CD4-positive, alpha-beta memory T cell (primary cell): ENCODE measurements at places on chromosomes 16 and 17. TPM values are rescaled to one million over a fixed set of nuclear protein-coding genes. Genes with fewer than 3 reads are reported as not detected.

GRCh38 chr17:58383892-58384462 lies 32.0 kb upstream of the SUPT4H1 start:
- no peak for DNase-seq
- H3K36me3 ChIP-seq = no peaks in the 10 kb centered on the region
- H3K27ac ChIP-seq = no peak overlapping the region
- H3K4me3 ChIP-seq = no peak overlapping the region
- peaks cover 37% of the 10 kb centered on the region for H3K4me1 ChIP-seq
- H3K27me3 ChIP-seq = no peaks in the 10 kb centered on the region

- H3K4me3 ChIP-seq = no peak overlapping the region
- H3K4me1 ChIP-seq = no peaks in the 10 kb centered on the region
- H3K27ac ChIP-seq = no peak overlapping the region
- DNase-seq = no peak
- H3K36me3 ChIP-seq = no peaks in the 10 kb centered on the region
These were observed 77.0 kb upstream of the HS3ST4 start for GRCh38 chr16:25614716-25615265.

GRCh38 chr17:78184868-78185267 lies 2.0 kb downstream of the TK1 start:
- H3K4me1 ChIP-seq = peaks cover 14% of the 10 kb centered on the region
- H3K27me3 ChIP-seq = no peaks in the 10 kb centered on the region
- H3K36me3 ChIP-seq = no peaks in the 10 kb centered on the region
- DNase-seq = no peak
- H3K27ac ChIP-seq = no peak overlapping the region

RND2 gene
- 0.13 TPM for polyA plus RNA-seq

PYY gene
- not detected for polyA plus RNA-seq
